Amygdala (tissue), 56 donors: ENCODE measurements at places on chromosomes 16 and 17.

- no peak for DNase-seq
Measured at GRCh38 chr17:18377437-18378204, at the start of gene EVPLL. Gene EVPLL (plus strand): TSS chr17:18377778. CDS start chr17:18380938, 3,160 bp downstream.

DNA sequence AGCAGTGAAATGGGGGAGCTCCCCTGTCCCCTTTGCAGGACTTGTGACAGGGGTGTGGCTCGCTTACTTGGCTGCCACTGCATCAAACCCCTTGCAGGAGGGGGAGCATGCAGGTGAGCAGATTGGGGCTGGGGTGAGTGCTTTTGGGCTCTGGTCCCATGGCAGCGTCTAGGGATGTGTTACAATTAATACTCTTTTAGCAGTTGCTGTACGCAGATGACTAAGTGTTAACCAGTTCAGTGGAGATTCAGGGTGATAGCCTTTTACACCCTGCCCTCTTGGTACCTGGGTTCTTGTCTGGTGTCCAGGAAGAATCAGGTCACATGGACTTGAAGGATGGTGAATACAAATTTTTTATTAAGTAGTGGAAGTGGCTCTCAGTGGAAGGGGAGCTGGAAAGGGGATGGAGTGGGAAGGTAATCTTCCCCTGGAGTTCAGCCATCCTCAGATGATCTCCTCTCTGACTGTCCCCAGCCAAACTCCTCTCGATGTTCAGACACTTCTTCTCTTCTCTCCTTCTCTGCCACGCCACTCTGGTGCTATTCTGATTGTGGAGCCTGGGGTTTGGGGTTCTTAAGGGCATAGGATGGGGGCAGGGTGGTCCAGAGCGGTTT lies 100.1 kb downstream of the MARF1 start:
- no peak for DNase-seq

DNA sequence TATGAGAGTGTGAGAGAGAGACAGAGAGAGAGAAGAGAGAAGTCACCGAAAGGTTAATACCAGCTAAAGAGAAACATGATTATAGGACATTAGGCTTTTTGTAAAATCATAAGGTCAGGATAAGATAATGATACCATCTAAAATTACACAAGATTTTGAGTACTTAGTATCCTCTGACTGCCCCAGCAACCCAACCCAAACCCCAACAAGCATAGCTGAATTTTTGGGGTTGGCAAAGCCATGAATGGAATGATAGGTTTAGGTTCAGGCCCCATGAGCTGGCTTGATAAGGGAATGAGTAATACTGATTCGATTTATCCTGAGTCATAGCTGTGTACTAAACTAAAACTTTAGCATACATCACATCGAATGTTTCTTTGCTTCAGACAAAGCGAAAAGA lies 259.5 kb downstream of the IRX3 start:
- no peak for DNase-seq

- no peak for DNase-seq
Measured at GRCh38 chr16:65731833-65732232, 610.0 kb upstream of the CDH11 start.

GRCh38 chr17:41659427-41660212 lies 29.1 kb upstream of the EIF1 start:
- no peak for DNase-seq

DNA sequence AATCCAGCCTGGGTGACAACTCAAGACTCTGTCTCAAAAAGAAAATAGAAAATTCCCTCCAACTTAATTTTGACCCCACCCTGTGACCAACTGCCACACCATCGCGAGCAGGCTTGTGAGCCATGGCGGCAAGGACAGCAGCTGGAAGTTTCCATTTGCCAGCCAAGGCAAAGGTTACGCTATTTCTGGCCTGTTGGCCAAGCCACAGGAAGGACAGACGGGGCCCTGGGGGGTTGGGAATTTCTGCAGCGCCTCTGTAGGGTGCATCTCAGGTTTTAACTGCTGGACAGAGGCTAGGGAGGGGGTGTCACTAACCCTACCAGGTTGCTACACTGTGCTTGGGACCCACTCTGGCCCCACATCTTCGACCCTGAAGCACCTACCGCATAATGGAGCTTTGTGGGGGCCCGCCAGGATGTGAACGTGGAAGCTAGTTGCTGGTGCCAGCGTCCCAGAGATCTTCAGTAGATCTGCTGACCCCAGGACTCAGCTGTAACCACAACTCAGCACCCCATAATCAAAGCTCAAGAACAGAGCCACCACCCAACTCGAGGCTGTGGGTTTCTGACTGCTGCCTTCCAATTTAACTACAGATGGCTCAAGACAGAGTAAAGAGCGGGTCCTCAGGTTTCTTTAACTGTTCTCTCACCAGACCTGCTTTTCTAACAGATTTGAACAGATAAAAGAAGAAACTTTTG lies 10.9 kb downstream of the KIFC3 start:
- no peak for DNase-seq

DNA sequence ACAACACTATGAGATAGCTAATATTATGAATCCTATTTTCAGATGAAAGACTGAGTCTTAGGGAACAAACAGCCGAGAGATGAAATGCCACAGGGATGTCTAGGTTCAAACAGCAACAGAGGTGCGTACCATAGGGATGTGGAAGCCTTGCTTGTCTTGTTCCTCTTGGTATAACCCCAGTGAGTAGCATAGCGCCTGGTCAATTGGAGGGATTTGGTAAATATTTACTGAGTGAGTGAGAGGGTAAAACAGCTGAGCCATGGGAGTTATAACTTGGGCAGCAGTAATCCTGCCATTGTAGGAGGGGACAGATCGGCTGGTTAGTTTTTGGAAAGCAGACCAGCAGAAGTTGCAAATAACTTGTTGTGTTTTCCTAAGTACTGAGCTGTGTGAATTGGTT lies 80.2 kb downstream of the WWOX start:
- DNase-seq = no peak

DNA sequence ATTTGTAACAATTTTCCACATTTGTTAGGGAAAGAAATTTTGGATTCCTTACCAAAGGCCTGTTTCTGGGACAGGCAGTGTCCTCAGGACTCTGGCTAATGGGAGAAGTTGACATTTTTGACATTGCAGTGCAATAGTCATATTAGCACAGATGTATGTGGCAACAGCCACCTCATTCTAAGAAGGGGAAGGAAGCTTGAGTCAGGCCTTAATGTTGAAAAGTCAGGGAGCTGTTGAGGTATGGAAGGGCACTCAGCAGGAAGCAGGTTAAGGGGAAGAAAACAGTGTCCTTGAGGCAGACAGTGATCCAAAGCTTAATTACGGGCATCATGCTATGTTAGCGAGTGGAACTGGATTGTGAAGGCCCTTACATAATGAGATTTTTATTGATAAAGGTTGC lies 20.9 kb downstream of the AKTIP start:
- no peak for DNase-seq

GRCh38 chr16:31700200-31700529 lies 172.5 kb downstream of the AHSP start:
- no peak for DNase-seq

DNA sequence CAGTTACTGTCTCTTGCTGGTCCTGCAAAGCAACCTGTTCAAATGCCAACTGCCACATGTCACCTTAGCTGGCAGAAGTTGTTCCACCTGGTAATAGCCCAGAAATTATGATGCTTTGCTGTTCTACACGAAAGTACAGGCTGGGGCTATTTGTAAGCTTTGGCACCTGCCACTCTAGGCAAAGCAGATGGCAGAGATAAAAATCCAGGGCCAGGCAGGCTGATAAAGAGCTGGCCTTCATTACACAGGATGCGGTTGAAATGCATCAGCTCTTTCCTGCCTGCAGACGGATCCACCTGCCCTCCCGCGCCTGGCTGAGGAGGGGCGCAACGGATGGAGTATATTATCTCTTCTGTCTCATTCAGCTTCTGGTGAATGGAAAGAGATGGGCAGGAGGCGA lies 29.3 kb upstream of the KDM8 start:
- no peak for DNase-seq

- no peak for DNase-seq
Measured at GRCh38 chr16:56667581-56668571, at the start of gene MT1G. Gene MT1G (minus strand): TSS chr16:56668065. CDS start chr16:56667993, 72 bp downstream.

GRCh38 chr16:58615280-58615679 lies 14.3 kb downstream of the CNOT1 start:
- no peak for DNase-seq
